Tibial nerve (tissue), 4 donors: ENCODE measurements at places on chromosomes 7 and 10.

GRCh38 chr7:106092204-106092603 is 19.9 kb downstream of the SYPL1 start:
- no peak for DNase-seq

- DNase-seq: no peak
Measured at GRCh38 chr10:95214793-95215192, 20.8 kb downstream of the ACSM6 start.

- DNase-seq: no peak
Measured at GRCh38 chr7:117285826-117286225, 37.0 kb downstream of the WNT2 start.

- DNase-seq: no peak
Measured at GRCh38 chr7:104408371-104408770, 80.0 kb downstream of the LHFPL3 start.

DNA sequence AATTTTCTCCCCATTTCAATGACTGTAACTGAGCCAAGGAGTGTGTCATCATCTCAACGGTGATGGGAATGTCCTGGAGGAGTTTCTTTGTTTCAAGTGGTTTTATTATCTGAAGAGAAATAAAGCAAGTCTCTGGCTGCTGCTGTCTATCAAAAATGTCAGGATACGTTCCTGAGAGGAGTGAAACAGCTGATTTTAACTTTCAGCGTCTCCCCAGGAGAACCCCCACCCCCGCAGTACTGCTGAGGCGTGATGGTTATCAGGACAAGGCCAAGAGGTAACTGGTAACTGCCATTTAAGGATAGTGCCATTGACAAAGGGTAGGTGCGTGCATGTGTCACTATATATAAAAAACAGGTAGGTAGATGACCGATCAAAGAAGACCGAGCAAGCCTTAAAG is 70.3 kb upstream of the LRGUK start:
- no peak for DNase-seq

DNA sequence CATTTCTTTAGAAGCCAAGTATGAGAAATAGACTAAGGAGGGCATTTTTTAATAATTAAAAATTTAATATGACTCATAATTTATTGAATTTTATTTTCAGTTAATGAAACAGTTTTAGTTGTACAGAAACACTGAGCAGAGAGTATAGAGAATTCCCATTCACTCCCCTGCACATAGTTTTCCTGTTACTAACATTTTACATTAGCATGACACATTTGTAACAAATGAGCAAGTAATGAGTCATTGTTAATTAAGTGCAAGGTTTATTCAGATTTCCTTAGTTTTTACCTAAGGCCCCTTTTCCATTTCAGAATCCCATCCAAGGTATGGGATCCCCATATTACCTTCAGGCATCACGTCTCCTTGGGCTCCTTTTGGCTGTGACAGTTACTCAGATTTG is 271.5 kb upstream of the FZD8 start:
- no peak for DNase-seq
